ENCODE measurements at places on chromosomes 4 and X. TPM values are rescaled to one million over a fixed set of nuclear protein-coding genes. Genes with fewer than 3 reads are reported as not detected.

The KDR gene
- total RNA-seq, result not detected

The DCAF4L1 gene
- total RNA-seq, result 0.19 TPM

The SYTL4 gene
- 3.9 TPM for total RNA-seq

The MTTP gene
- not detected for total RNA-seq

The ANXA3 gene
- total RNA-seq, result 60.1 TPM

The CABS1 gene
- total RNA-seq, result not detected

The TMEM150C gene
- 1.4 TPM for total RNA-seq

The GPRIN3 gene
- total RNA-seq, result 1.5 TPM

The TMEM154 gene
- 0.06 TPM for total RNA-seq

The ZGRF1 gene
- 3.4 TPM for total RNA-seq

The NAP1L2 gene
- 1.1 TPM for total RNA-seq

The TCEAL5 gene
- not detected for total RNA-seq

The GJB1 gene
- total RNA-seq, result not detected

The PABPC1L2A gene
- total RNA-seq, result not detected

The GATA1 gene
- total RNA-seq, result not detected

The TIGD4 gene
- total RNA-seq, result not detected

The GLUD2 gene
- 2.4 TPM for total RNA-seq

The HHIP gene
- total RNA-seq, result 0.60 TPM

The FABP2 gene
- total RNA-seq, result not detected

The TLR7 gene
- not detected for total RNA-seq

The SLC38A5 gene
- total RNA-seq, result 0.42 TPM

The PTTG2 gene
- not detected for total RNA-seq

The NR3C2 gene
- total RNA-seq, result not detected

The EOLA1 gene
- total RNA-seq, result 21.0 TPM

The LDB2 gene
- not detected for total RNA-seq

The UGT8 gene
- total RNA-seq, result 0.15 TPM

Data from A549 treated with Mapracorat at 1 μM for 4 hours (cell line).